Fibroblast of pulmonary artery (primary cell): ENCODE measurements at places on chromosomes 1 and 21.

- DNase-seq, result no peak
These were observed 708 bp upstream of the RBBP5 start for GRCh38 chr1:205122489-205122882.

- peak; percentile 97 for DNase-seq
These were observed 28.5 kb downstream of the ECE1 start for GRCh38 chr1:21261551-21262292.

- DNase-seq, result no peak
These were observed 282.2 kb downstream of the RRAGC start for GRCh38 chr1:38577385-38577784.

DNA sequence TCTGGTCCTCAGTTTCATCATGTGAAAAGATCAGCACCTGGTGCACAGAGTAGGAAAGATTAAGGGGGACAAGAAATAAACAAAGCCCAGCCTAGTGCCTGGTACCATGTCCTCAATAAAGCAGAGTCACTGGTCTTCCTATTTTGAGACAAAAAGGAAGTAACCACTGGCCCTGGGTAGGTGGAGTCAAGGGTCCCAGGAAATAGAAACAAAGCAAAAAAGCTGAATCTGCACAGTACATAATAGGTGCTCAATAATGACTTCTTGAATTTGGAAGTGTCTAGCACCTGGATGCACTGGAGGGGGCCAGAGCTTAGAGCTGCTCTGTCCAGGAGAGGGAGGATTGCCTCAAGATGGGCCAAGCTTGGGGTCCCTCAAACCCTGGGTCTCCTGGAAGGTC is 1.9 kb upstream of the EPHB2 start:
- DNase-seq, result no peak

DNA sequence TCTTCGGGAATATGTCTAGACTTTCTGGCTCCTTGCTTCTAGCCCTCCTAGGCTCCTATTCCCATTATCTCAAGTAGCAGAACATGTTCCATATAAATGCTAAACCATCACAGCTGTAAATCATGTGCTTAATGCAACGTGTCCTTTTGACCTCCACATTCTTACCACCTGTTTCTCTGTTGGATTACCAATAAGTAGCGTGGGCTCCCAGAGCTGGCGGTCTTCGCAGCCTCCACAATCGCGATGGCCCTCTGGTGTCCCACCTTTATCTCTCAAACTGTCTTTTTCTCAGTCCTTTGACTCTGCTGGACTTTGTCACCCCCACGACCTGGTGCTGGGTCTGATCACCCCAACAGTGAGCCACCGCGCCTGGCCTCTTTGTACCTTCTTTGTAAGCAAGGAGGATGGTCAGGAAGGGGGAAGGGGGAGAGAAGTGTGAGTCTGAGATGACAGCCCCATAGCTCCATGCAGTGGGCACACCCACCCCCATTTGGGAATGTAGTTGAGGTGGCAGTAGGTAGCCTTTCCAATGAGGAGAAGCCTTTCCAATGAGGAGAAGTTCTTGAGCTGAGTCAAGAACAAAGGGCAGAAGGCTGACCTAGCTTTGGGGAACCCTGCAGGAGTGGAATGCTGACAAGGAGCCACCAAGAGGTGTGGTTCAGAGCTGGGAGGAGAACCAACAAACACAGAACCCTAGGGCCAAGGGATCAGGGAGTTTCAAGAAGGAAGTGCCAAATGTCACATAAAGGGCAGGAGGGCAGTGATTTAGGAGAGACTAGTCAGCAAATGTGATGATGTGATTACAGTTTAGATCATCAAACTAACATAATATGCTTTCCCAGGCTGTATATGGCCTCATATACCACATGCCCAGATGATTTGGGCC is 14.2 kb downstream of the TRAF5 start:
- DNase-seq, result no peak
